ENCODE measurements at places on chromosomes 3 and 15.

- no peaks in the 10 kb centered on the region for H3K27me3 ChIP-seq
- no peaks in the 10 kb centered on the region for H3K36me3 ChIP-seq
- no peaks in the 10 kb centered on the region for H3K4me1 ChIP-seq
- no peak overlapping the region for H3K27ac ChIP-seq
- DNase-seq = no peak
These were observed 397.9 kb downstream of the EPHB1 start for GRCh38 chr3:135192929-135193328.

DNA sequence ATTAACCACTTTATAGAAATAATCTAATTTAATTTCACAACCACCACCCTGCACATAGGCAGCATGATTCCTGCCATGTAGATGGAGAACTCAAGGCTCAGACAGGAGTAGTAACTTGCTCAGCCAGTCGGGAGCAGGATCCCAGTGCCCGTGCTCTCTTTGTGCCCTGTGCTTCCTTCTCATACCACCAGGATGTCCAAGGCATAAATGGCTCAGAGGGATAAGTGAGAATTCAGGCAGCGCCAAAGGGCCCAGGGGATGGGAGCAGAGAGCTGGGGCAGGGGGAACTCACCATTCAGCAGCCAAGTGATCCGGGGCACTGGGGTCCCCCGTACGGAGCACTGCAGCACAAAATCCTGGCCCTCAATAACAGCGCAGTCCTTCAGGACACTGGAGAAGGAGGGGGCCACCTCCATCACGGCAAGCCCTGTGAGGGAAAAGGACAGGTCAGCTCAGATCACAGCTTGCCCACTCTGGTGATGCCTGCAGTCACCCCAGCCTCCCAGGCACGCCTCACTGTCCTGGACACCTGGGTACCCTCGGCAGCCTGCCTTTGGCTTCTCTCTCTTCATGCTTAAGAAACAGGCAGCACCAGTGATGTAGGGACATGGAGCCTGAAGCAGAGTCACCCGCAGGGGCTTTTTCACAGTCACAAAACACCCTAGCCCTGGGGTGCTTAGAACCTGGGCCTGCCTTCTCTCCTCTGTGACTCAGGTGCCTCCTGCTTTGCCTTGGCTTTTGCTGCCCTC is 141.0 kb upstream of the HACD2 start:
- H3K27ac ChIP-seq = no peak overlapping the region
- no peaks in the 10 kb centered on the region for H3K27me3 ChIP-seq
- H3K36me3 ChIP-seq = no peaks in the 10 kb centered on the region
- peak; percentile 15 for DNase-seq

DNA sequence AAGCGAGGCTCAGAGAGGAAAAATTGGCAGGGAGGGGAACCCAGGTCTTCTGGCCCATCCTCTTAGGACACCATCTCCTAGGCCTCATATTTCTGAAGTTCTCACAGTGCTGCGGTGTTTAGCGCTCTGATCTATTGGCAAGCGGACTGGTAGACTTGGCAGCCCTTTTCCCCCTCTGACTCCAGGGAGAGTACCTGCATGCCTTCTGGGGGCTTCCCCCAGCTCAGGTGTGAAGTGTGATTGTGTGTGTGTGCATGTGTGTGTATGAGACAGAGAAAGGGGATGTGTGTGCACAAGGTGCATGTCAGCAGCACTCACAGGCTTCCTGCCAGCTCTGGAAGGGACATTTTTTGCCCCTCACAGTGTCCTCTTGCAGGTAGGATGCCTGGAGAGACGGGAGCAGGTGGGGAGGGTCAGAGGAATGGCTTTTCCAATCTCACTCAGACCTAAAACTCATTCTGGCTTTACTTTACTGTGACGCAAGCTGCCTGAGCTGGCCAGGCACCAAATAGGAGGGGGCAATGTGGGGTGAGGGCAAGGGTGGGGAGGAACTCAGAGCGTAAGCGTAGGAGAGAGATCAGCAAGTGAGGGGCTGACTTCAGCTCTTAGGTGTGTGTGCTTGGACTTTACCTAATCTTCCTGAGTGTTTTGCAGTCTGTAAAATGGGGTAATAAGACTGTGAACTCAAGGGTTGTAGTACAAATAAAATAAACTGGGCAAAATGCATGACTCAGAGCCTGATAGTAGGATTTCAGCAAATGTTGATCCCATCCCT is 4.0 kb upstream of the IL17RE start:
- no peak for DNase-seq
- peaks cover 13% of the 10 kb centered on the region for H3K4me1 ChIP-seq
- no peak overlapping the region for H3K4me3 ChIP-seq
- peaks cover 5% of the 10 kb centered on the region for H3K36me3 ChIP-seq
- no peaks in the 10 kb centered on the region for H3K27me3 ChIP-seq

DNA sequence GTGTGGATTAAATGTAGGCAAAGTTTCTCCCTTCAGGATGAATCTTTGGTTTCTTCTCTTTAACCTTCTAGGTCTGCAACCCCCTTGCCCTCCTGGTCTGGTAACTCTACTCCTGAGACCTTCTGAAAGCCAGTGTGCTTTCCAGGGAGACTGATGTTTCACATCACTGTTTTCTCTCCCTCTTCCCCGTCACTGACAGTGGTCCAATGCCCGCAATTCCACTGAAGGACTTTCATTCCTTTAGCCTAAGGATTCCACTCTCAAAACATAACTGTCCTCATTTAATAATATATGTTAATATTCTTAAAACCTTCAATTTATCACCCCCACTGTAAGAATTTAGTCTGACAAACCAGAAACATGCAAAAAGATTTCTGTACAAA is 101.5 kb upstream of the CPNE4 start:
- DNase-seq = no peak
- no peaks in the 10 kb centered on the region for H3K36me3 ChIP-seq
- H3K27ac ChIP-seq = no peak overlapping the region
- no peak overlapping the region for H3K4me3 ChIP-seq

DNA sequence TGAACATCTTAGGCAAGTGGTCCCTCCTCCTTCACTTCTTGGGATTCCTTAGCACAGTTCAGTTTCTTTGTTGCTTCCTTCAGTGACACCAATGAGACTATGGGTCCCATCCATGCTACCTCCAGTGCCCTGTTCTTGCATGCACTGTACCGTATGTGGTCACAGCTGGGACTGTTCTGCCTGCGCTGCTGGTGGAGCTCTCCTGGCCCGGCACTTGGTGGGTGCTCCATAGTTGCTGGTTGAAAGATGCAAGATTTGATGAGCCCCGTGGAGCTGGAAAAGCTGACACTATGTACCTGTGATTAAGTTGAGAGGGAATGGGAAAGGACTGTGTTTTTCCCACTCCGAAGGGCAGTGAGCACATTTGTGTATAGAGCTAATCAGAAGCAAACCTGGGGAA is 397.8 kb downstream of the LRTM1 start:
- H3K36me3 ChIP-seq = no peaks in the 10 kb centered on the region
- no peaks in the 10 kb centered on the region for H3K4me1 ChIP-seq
- H3K4me3 ChIP-seq = no peak overlapping the region
- no peaks in the 10 kb centered on the region for H3K27me3 ChIP-seq

DNA sequence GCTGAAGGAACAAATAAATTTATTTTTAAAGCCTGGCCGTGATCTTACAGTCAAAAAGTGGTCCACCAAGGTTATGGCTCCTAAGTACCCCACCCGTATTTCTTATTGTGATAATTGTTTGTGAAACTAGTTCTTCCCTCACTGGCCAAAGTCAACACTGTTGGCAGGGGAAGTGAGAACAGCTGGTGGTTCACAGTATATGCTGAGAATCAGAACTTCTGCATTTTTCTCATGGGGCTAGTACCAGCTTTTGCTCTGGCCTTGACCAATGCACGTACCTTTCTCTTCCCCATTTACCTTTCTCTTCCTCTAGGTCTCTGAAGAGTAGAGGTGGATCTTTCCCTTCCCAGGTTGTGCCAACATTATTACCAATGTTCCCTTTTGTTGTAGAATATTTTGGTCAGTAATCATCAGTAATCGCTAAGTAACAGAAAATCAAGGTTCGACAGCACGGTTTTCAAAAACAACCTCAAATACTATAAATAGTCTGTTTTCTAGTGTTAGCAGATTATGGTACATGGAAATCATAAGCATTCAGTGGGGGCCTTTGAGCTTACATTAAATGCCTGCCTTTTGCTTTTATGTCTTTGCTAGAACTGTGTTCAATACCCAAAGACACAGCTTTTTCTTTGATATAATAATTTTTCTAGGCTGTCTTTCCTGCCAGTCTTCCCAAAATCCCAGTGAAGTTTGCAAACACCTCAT is 268.0 kb downstream of the LPP start:
- H3K4me3 ChIP-seq = no peak overlapping the region
- no peaks in the 10 kb centered on the region for H3K4me1 ChIP-seq
- no peak overlapping the region for H3K27ac ChIP-seq
- H3K27me3 ChIP-seq = no peaks in the 10 kb centered on the region
- DNase-seq = no peak

DNA sequence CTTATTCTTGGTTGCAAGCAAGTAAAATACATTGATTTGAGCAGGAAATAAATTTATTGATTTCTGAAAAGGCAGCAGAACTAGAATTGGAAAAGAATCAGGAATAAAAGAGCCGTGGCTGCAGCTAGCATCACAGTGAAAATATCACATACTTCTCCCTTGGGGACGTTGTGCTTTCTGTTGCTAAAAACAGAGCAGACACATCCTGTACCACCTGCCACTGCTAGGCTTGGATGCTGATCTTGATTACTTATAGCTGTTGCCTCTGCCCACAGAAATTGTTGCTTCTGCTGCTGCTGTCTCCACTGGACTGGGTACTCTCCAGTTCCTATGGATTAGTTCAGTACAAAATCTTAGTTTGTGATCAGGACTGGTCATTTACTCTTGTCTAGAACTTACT is 283.8 kb downstream of the C3orf38 start:
- H3K36me3 ChIP-seq = no peaks in the 10 kb centered on the region
- no peaks in the 10 kb centered on the region for H3K27me3 ChIP-seq
- H3K4me1 ChIP-seq = no peaks in the 10 kb centered on the region
- no peak overlapping the region for H3K27ac ChIP-seq
- H3K4me3 ChIP-seq = no peak overlapping the region

DNA sequence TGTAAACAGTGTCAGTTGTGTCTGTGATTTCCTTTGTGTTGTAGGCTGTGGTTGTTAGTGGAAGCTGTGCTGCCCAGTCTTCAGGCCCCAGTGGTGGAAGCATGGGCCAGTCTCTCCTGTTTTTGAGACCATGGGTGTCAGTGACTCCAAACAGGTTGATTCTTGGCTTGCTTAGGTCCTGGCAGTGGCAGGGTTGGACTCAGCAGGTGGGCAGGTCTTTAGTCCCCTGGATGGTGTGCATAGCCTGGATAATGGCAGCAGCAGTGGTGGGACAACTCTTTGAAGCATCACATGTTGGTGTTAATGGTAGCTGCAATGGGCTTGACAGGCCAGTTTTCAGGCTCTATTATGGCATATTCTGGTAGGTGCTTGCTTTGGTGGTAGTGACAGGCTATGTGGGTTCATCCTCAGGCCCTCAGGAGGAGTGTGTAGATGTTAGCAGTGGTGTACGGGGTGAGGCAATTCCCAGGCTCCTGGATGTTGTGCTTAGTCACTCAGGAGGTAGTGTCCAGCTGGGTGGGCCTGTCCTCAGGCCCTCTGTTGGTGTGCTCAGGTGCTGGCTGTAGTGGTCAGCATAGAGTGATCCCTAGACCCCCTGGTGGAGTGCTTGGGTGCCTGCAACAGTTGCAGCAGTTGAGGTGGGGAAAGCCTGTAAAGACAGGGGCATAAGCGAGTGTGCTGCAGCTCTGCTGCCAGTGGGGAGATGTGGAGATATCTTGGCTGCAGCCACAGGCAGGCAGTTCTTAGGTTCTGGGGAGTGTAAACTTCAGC is 596.7 kb downstream of the PDCD6IP start:
- no peak overlapping the region for H3K4me3 ChIP-seq
- no peak for DNase-seq
- no peaks in the 10 kb centered on the region for H3K36me3 ChIP-seq
- no peak overlapping the region for H3K27ac ChIP-seq
